ENCODE measurements at places on chromosomes 2 and 18.

DNA sequence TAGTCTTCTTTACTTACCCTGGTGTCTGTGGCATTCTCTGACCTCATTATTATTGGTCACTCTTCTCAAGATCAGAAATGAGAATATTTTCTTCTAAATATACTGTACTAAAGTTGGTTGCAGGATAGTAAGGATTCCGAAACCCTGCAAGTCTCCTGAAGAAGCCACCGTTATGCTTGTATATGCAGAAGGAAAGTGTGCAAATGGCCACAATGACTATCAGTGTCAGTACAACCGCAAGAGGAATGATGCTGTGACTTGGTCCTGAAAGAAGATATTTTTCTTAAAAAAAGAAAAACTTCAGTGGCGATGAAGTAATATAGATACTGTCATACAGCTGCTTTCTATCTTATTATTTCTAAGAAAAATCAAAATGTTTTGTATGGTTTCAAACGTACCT, 120.7 kb downstream of the PLA2R1 start:
- DNase-seq = no peak

DNA sequence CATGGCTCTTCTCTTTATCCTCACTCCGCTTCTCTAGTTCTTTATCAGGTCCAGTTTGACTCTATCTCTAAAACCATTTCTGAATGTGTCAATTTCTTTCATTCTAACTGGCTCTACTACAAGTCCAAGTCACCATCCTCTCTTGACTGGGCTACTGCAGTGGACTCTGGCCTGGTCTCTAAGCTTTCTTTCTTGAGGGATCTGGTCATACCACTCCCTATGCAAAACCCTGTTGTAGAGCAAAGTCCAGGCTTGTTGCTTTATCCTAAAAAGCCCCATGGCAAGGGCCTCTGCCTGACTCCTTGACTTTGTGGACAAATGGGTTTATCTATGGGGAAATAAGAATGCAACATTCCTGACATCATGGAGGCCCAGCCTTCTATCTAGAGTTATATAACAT, 87.1 kb downstream of the BCL2L11 start:
- DNase-seq = no peak

DNA sequence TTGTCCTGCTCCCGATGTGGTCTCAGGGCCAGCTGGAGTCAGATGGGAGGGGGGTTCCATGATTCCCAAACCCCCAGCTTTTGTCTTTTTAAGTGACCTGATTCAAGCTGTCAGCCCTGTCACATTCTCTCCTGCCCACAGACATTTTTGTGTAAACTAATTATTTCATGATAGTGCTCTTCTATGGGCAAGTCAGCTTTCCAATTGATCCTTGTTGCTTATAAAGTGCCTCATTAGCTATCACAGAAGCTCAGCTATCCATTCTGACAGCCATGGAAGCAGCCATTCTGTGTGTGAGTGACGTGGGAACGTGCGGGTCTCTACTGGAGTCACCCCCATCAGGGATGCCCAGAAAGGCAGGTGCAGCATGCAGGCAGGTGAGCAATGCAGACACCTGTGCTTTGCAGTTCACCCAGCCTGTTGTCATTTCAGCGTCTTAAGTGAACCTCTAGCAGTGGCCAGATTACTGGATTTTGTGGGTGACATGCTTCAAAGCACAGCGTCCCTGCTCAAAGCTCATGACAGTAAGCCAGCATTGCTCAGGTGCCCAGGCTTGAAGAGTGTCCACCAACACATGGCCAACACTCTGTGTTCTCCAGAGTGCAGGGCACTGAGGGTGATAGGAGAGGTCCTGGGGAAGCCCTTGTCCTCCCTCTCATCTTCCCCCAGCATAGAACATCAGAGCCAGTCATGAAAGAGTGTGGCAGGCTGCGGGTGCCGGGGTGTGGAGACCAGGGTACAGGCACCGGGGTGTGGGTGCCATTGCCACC, 162.1 kb upstream of the SH3BP4 start:
- DNase-seq = no peak

GRCh38 chr2:157789933-157790511, 86.1 kb downstream of the ACVR1 start:
- DNase-seq = no peak

GRCh38 chr2:232980683-232981082, 32.4 kb downstream of the NGEF start:
- DNase-seq = peak; percentile 12

GRCh38 chr2:121089166-121089510, 195.9 kb downstream of the TFCP2L1 start:
- DNase-seq = no peak

- DNase-seq = no peak
These were observed 21.4 kb upstream of the BARD1 start for GRCh38 chr2:214830794-214831346.

DNA sequence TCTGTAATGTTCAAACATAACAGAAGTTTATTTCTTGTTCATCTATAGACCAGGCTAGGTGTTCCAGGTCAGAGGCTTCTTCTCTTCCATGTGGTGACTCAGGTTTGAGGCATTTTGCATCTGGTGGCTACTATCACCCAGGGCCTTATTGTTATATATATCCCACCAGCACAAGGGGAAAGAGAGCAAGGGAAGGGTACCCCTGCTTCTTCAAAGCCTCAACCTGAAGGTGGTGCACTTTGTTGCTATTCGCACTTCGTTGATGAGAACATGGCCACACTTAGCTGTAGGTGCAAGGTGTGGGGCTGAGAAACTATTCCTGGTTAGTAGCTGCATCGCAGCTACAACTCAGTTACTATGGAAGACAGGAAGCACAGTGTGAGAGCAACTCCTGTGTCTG, 27.4 kb upstream of the SLC3A1 start:
- DNase-seq = no peak

- DNase-seq = no peak
These were observed 75.8 kb upstream of the GPC1 start for GRCh38 chr2:240359695-240360094.

DNA sequence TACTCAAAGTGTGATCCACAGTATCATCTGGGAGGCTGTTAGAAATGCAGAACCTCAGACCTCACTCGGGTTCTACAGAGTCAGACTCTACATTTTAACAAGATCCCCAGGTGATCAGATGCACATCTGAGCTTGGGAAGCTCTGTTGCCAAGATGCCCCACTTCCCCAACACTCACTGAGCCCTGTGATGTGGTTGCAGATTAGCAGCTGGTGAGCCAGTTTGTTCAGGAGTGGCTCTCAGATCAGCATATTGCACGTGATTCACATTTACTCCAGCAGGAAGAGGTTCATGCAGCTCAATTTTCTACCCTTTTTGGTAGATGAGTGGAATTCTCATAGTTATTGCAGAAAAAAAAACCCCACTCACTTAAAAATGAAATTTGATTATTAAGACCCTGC, 96.4 kb downstream of the VIT start:
- no peak for DNase-seq

DNA sequence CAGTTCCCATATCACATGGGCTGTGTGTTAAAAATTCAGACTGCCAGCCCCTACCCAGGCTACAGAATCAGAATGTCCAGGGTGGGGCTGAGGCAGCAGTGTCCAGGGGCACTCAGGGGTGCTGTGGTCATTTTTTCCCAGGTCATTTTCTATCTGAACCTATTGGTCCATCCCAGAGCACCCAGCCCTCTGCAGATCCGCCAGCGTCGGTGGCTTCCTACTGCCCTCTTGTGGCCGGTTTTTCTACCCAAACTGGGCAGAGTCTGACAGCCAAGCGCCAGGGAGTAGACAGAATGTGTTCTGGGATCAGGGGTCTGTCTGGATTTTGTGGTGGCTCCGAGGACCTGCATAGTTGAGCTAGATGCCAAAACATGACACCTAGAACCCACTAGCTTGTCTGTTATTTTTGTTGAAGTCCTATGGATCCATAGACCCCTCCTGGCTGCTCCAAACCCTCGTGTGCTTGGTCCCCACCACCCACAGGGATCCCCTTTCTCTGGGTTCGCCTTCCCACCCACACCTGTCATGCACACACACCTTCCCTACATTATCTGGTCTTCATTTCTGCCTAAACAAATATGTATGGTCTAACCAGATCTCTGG, 34.1 kb upstream of the RMDN2 start:
- peak; percentile 61 for DNase-seq

GRCh38 chr2:242063850-242064249, 194.3 kb downstream of the RTP5 start:
- DNase-seq = no peak

DNA sequence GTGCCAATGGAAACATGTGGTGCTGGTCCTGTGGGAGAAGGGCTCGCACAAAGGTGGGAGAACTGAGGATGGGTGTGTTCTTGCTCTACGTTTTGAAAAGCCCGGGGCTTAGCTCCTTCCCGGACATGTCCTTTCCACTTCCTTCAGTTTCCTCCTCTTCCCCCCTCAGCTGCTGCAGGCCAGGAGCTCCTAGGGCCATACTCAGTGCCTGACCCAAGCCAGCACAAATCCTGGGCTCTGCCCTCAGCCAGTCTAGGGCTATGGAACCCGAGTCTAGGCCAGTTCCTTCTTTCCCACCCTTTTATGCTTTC, 1.4 kb upstream of the SIX2 start:
- no peak for DNase-seq

DNA sequence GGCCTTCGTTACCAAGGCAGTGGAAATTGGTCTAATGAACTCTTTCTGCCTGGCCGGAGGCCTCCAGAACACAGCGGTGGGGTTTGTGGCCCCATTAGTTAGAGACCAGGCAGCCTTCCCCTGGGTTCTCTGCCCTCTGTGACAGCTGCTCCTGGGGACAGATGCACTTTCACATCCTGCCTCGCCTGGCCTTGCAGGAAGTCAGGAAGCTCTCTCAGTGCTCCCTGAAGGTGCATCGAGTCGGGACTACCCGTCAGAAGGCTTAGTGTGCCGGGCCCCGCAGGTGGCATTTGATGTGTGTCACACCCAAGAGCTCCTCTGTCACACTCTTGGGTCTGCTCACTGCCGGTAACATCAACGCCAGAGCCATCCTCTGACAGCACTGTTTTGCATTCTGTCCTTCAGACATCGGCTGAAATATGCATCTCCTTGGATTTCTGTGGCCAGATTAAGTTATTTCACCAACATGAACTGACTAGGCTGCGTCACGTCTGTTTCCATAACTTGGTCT, 158.3 kb downstream of the LDLRAD4 start:
- no peak for DNase-seq

DNA sequence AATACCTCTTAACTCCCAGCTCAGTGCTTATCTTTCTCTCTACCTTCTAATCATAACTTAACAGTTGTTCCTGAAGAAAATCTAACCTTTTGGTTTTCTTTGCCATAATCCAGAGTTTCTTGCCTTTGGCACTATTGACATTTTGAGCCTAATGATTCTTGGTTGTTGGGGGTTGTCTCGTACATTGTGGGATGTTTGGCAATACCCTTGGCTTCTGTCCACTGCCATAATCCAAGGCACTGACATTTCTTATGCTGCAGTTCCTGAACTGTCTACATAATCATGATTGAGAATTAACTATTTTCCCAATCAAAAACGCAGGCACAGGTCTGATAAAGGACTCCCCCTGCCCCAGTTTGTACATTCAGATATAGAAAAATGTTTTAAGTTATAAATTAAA, 203.2 kb upstream of the MEX3C start:
- DNase-seq = no peak

DNA sequence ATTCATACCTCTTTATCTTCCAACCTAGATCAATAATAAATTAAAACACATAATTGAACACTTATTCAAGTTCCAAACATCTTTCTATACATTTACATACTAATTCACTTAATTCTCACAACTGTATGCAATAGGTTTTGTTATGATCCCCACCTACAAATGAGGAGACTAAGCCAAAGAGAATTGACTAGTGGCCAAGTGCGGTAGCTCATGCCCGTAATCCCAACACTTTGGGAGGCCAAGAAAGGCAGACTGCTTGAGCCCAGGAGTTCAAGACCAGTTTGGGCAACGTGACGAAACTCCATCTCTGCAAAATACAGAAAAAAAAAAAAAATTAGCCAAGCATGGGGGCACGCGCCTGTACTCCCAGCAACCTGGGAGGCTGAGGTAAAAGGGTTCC, 36.8 kb downstream of the KCNG3 start:
- DNase-seq = no peak

- DNase-seq = no peak
These were observed 30.1 kb upstream of the FMNL2 start for GRCh38 chr2:152304836-152305235.

- DNase-seq = no peak
These were observed 56.5 kb downstream of the CIB4 start for GRCh38 chr2:26584656-26585055.

DNA sequence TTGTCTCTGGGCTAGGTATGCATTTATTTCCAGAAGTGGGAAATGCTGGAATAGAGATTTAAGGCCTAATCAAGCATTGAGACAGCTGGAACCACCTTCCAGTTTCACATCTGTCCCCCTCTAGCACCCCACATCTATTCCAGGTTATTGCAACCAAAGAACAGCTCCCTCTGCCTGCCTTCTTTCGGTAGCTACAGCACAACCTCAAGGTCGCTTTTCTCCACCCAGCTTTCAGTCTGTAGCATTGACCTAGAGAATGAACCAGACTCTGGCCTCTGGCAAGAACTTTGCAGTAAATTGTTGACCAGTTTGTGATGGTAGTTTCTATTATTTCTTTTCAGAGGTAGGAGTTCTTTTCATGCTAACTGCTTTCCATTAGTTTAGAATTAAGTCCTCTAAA, 484.2 kb downstream of the DLGAP1 start:
- DNase-seq = peak; percentile 15

DNA sequence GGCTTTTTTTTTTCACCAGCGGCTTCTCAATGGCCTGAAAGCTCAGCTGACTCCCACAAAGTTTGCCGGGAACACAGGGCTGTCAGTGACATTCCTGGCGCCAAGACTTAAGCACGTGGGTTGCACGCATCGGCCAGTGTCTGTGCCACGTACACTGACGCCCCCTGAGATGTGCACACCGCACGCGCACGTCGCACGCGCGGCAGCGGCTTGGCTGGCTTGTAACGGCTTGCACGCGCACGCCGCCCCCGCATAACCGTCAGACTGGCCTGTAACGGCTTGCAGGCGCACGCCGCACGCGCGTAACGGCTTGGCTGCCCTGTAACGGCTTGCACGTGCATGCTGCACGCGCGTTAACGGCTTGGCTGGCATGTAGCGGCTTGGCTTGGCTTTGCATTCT, 63.2 kb downstream of the CCDC74A start:
- DNase-seq = no peak

DNA sequence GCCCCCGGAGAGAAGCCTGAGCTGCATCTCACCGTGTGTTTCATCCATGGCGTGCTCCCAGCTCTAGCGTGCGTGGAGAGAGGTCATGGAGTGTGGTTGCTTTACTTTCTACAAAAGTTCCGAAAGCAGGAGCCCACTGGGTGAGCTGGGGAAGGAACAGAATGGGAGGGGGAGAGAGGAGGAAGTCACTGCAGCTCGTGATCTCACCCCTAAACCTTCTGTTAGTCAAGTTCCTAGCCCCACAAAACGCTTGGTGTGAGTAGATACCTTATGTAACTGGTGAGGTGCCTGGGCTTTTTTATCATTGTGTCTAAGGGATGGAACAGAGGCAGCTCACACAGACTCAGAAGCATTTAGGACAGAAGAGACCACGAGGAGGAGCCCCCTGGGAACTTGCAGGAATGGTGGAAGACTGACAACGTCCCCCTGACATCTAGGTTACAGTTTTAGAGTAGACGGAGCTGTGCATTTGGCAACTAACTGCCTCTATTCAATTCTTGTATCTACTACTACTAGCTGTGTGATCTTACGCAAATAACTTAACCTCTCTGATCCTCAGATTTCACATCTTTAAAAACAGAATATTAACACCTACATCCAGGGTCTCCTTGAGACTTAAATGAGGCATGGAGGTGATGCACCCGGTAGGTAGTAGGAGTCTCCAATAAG, 123.3 kb downstream of the ARL4C start:
- DNase-seq = no peak

Data from HFFc6 (cell line).